ENCODE measurements at places on chromosomes 2 and 18.

- no peak for DNase-seq
These were observed 65.4 kb upstream of the DSG1 start for GRCh38 chr18:31252522-31252921.

DNA sequence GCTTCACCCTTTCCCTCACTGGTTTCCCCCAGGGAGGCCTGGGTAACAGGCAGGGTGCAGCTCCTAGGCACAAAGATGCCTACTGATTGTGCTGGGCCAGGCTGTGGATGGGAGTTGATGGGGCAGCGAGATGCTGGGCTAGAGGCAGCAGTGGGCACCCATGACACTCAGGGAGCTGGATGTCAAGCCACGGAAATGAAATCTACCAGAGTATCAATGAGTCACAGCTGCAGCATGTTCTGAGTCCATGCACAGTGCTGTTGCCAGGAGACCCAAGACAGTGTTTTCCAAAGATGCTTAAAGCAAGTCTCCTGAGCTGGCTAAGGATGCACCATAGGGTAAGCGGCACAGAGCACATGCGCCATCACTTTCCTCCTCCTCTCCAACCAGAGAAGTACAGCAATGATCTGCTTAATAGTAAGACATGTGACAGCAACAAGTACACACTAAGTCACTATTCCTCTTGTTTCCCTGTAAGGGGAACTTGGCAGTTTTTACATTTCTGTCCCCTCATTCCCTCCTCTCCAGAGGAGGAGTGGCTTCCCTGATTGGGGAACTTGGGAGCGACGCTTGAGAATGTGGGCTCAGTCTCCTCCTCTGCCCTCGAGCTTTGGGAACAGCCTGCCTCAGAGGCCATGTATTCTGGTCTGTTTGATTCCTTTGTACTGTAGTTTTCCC is 57.2 kb downstream of the CDC42EP3 start:
- DNase-seq, result peak; percentile 65

DNA sequence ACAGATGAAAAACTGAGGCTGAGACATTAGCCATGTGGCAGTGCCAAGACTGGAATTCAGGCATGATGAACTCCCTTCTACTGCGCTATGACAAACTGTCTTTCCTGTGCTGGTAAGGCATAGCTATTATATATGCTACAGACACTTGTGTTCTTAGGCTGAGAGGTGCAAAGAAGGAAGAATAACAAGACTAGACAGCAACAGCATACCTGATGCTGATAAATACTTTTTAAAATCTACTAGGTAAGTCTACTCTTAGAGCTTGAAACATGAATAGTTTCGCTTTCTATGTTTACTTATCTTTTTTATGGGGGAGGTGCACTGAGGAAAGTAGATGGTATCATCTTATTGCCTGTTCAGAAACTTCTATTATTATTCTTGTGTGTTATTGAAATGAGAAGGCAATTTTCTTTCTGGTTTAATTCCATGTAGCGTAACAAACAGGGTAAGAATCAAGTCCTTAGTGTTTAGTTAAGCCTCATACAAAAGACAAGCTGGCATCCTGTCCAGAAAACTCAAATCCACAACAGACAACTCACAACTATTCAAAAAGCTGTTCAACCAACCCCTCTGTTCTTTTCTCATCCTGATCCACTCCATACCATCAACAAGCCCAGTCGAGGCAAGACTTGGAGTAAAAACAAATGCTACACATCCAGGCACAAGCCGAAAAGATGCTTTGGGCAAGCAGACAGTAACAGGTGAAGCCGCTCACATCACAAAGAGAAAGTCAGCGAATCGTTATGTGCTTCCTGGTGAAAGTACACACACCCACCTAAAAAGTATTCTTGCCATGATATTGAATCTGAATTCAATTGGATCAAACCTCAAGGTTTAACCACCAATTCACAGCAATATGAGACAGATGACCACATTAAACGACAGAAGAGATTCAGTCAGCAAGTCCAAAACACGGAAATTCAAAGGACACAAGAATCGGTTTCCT is 1.5 kb downstream of the TTC32 start:
- no peak for DNase-seq

GRCh38 chr2:134555411-134555810 is 163.4 kb downstream of the TMEM163 start:
- DNase-seq, result no peak

GRCh38 chr18:53911200-53911599 is 313.3 kb downstream of the MBD2 start:
- no peak for DNase-seq

Measured in fibroblast of skin of left quadriceps (primary cell).